BJ (cell line): ENCODE measurements at places on chromosomes 2 and 18.
A peak's percentile ranks its signal among the peaks of the same experiment; 100 is the strongest.

DNA sequence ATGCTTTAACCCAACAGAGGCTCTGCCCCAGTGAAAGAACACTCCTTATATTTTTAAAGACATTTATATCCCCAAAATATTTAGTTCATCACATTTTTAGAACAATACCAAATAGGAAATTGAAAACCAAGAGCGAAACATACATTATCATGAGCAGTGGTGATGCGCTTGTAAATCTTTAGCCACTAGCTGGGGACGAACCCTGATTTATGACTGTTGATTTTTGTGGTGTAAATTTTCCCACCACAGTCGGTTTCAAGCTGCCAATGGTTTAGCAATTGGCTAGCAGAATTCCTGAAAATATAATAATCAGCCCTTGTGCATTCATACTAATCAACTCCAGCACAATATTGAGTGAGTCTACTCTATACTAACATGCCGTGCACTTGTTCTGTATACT is 27.3 kb upstream of the EPC2 start:
- DNase-seq, result no peak

- no peak for DNase-seq
Measured at GRCh38 chr2:88603146-88603545, 24.1 kb downstream of the EIF2AK3 start.

GRCh38 chr2:42767080-42767898 is 3.4 kb upstream of the OXER1 start:
- DNase-seq, result no peak

- peak; percentile 48 for DNase-seq
Measured at GRCh38 chr18:267688-268552, at the start of gene THOC1. Gene THOC1, minus strand, starts transcription at chr18:268047. Its CDS starts 28 bp downstream, at chr18:268019.

- DNase-seq, result no peak
Measured at GRCh38 chr2:238418196-238418998, 8.3 kb upstream of the ASB1 start.

DNA sequence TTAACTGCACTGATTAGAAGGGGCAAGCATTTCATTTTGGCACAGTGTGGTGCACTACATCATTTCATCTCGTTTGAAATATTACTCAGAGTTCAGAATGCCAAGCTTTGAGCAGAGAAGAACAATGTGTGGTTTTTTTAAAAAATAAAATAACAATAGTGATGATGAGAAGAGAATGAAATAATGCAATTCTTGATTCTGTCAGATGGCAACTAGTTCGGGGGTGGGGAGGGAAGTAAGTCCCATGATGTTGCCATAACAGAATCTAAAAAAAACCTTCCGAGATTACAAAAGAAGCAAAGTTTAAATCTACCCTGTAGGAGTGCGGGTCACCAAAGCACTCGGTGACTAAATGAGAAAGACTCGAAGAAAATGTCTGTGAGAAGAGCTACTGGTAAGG is 490.4 kb downstream of the NR4A2 start:
- no peak for DNase-seq
